ENCODE measurements at places on chromosomes 1 and 21.

GRCh38 chr1:208093754-208094719, 150.1 kb downstream of the PLXNA2 start:
- DNase-seq, result peak; percentile 40

DNA sequence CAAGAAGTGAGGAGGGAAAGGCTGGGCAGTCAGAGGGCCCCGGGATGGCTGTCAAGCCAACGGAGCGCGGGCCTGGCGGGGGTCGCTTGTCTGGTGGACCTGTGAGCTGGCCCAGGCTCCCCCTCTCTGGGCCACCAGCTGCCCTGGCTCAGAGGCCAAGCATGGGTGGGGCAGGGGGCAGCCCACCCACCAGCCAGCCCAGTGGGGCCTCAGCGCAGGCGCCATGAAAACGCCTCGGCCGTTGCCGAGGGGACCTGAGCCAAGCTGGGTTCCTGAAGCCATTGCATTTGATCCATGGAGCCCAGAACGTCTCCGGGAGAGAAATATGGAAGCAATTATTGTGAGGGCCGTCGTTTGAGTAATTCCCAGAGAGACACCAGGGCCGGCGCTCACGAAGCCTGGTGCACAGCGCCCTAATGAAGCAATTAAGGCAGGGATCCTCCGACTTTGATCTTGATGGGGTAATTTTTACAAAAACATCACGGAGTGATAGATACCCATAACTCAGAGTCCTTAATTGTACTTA, 90.5 kb upstream of the TTC34 start:
- no peak for DNase-seq

GRCh38 chr1:193462629-193463320, 276.4 kb upstream of the B3GALT2 start:
- no peak for DNase-seq

DNA sequence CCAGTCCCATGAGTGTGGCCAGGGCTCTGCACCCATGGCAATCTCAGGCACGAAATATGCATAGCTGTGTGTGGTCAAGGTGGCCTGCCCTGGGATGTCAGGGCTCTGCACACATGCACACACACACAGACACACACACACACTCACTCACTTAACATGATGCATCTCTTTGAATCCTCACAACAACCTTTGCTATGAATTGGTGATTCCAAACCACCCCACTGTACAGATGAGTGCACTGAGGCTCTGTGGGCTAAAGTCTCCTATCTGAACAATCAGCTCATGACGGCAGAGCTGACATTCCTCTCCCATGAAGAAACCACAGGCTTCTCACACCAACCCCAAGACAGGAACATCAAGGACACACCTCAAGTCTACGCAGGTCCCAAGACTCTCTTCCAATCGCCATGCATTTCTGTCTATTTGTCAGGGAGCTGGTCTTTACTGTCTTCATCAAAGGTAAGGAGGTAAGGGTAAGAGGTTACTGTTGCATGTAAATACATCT, 131.6 kb downstream of the ETS2 start:
- DNase-seq, result no peak

- DNase-seq, result no peak
These were observed 131.8 kb downstream of the CAMTA1 start for GRCh38 chr1:6917067-6917466.

- DNase-seq, result no peak
These were observed 15.4 kb downstream of the BTG2 start for GRCh38 chr1:203320591-203321272.

DNA sequence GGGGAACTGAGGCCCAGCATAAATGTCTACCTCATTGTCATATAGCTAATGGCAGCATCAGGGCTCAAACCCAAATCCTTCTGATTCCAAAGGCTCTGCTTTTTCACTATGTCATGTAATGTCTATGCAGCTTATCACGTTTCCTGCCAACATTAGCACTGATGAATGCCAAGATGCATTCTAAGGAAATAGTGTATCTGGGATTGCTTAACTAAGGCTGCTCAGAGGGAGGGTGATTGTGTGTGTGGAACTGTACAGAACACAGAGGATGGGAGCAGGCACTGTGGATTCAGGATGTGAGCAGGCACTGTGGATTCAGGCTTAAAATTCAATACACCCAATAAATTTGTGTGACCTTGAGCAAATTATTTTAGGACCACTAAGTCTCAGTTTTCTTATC, 456.4 kb upstream of the DEPDC1 start:
- no peak for DNase-seq

- no peak for DNase-seq
These were observed 134.2 kb upstream of the SERTAD4 start for GRCh38 chr1:210098356-210098755.

- no peak for DNase-seq
These were observed 51.5 kb downstream of the SYT14 start for GRCh38 chr1:209989525-209989924.

DNA sequence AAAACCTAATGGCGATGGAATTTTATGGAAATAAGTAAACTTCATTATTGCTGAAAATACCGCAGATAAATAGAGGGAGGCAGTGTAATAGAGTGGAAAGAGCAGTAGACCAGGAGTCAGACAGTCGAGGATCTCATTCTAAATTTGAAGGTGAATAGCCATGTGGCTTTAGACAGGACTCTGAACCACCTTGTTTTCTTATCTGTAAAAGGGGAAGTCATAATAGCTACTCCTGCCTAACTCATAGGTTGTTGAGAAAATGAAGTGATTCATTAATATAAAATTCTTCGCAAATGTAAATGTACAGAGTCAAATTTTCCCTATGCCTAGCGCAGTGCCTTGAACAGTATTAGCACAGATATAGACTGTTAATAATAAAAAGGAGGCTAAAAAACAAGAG, 14.8 kb downstream of the RPS6KC1 start:
- DNase-seq, result no peak

DNA sequence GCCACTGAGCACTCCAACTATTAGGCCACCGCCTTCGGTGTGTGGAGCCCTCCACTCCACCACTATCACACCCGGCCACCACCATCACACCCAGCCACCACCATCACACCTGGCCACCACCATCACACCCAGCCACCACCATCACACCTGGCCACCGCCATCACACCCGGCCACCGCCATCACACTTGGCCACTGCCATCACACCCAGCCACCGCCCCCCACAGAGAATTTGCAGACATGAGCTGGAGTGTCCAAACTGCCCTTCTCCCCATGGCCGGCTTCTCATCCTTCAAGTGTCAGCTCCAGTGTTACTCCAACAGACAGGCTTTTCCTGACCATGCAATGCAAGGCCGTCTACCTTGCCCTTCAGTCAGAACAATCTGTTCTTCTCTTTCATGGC, 50.4 kb upstream of the A3GALT2 start:
- no peak for DNase-seq

GRCh38 chr1:99180915-99181314, 83.4 kb upstream of the PLPPR4 start:
- no peak for DNase-seq

DNA sequence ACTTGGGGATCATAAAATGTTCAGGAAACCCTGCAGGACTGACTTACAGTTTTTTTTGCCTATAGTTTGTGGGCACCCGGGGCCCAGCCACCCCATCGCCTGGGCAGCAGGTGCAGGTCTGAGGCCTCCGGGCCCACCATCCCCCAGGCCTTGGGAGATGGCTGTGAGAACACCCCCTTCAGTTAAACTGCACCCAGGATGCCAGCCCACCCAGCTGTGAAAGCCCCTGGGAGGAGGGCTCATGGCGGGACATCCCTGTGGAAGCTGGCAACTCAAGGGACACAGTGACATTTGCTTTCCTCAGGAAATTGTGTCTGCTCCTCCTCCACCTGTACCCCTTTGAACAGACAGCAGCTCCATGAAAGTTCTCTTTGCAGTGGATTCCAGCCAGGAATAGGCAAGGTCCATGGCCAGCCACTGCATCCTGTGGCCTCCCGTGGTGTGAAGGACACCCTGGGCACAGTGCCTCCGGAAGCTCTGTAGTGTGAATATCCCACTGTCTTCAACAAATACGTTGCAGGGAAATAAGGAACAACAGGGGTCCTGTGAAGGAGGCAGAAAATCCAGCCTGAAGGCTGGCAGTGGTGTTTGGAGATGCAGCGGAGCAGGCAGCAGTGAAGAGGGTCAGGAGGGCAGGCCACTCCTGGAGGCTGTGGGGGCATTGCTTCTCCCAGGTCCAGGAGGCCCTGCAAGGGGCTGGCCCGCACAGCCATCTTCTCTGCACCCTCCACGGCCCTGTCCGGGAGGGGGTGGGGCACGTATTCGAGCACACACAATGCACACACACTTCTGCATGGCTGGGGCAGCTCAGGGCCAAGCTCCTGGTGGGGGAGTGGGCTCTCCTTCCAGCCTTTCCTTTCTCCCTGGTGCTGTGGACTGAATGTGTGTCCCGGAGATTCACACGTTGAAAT, 2.1 kb upstream of the OBSCN start:
- no peak for DNase-seq

DNA sequence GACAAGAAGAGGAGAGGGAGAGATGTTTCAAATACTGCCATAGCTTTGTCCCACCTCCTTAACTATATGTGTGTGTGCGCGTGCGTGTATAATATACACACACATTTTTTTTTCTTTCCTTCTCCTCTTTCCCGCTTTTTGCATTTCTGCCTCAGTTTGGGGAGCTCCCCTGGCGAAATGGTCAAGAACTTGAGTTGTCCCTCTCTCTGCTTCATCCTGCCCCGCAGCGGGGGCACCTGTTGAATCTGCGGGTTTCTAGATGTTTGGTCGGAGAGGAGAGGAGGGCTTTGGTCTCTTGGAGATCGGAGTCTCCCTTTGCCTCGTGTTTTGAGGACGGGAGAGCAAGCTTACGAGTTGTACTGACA, 504 bp downstream of the SCCPDH start:
- DNase-seq, result no peak

DNA sequence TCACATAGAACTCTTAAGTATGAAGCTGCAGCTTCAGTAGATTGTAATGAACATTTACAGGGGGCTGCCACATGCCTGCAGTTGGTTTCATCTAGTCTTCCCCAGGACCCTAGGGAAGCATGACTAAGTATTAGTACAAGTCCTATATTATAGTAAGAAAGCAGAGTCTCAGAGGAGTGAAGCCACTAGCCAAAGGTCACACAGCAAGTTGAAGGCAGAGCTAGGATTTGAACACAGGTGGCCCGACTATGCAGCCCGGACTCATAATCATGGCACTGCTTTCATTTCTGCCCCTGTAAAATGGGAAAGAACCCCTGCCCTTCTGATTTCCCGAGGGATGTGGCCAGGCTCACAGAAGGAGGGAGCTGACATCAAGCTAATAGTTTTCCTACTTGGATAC, 8.4 kb upstream of the CRYBG2 start:
- DNase-seq, result no peak
